ENCODE measurements at places on chromosomes 7 and 10. TPM values are rescaled to one million over a fixed set of nuclear protein-coding genes. Genes with fewer than 3 reads are reported as not detected.

The TUBAL3 gene
- not detected for total RNA-seq

The AOAH gene
- not detected for total RNA-seq

The NODAL gene
- total RNA-seq, result not detected

The METTL27 gene
- 4.9 TPM for total RNA-seq

- no peak overlapping the region for H3K27ac ChIP-seq
- H3K27me3 ChIP-seq, result no peaks in the 10 kb centered on the region
- H3K36me3 ChIP-seq, result no peaks in the 10 kb centered on the region
- no peak for DNase-seq
- no peaks in the 10 kb centered on the region for H3K4me1 ChIP-seq
Observed at GRCh38 chr7:118878336-118878735, 653.8 kb downstream of the ANKRD7 start.

DNA sequence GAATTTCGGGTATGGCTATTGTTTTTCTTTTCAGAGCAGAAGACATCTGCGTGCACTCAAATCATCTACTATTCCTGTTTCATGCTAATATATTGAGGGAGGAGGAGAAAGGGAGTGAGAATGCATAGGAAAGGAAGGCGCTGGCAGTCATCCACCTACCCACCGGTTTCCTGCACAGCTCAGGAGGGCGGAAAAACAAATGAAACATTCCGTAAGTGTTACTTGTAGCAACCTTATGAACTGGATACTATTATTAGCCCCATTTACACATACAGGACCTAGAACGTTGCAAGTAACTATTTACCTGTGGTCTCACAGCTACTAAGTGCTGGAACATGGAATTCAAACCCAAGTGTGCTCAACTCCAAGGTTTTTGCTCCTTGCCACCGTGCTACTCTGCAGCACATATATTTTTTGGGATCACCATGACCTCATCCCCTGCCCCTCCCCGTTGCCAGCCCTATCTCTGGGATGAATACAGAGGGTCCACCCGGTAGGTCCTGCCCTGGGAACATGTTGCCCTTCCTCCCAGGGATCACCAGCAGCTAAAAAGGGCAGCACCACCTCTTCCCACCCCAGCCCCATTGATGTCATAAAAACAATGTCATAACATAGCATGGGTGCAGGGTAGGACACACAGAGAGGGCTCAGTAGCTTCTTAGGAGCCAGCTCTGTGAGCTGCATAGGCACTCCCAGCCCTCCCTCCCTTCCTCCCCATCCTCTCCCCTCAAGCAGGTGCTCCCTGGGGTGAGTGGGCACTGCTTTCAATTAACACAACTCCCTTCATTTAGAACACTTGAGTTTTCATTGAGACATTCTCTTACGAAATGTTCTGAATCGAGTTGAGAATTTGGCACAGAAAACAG is 16.9 kb downstream of the GFRA1 start:
- no peak overlapping the region for H3K27ac ChIP-seq
- no peaks in the 10 kb centered on the region for H3K4me1 ChIP-seq
- no peaks in the 10 kb centered on the region for H3K27me3 ChIP-seq
- peak; percentile 88 for DNase-seq
- H3K36me3 ChIP-seq, result no peaks in the 10 kb centered on the region

- H3K36me3 ChIP-seq, result no peaks in the 10 kb centered on the region
- DNase-seq, result peak; percentile 9
- H3K27ac ChIP-seq, result no peak overlapping the region
- no peaks in the 10 kb centered on the region for H3K27me3 ChIP-seq
- no peak overlapping the region for H3K4me3 ChIP-seq
Observed at GRCh38 chr7:155788616-155789000, 23.7 kb downstream of the SHH start.

GRCh38 chr7:101739775-101740398 is 77.5 kb upstream of the CUX1 start:
- no peaks in the 10 kb centered on the region for H3K36me3 ChIP-seq
- DNase-seq, result no peak
- no peak overlapping the region for H3K27ac ChIP-seq
- peaks cover 3% of the 10 kb centered on the region for H3K27me3 ChIP-seq
- H3K4me1 ChIP-seq, result no peaks in the 10 kb centered on the region
- no peak overlapping the region for H3K4me3 ChIP-seq

DNA sequence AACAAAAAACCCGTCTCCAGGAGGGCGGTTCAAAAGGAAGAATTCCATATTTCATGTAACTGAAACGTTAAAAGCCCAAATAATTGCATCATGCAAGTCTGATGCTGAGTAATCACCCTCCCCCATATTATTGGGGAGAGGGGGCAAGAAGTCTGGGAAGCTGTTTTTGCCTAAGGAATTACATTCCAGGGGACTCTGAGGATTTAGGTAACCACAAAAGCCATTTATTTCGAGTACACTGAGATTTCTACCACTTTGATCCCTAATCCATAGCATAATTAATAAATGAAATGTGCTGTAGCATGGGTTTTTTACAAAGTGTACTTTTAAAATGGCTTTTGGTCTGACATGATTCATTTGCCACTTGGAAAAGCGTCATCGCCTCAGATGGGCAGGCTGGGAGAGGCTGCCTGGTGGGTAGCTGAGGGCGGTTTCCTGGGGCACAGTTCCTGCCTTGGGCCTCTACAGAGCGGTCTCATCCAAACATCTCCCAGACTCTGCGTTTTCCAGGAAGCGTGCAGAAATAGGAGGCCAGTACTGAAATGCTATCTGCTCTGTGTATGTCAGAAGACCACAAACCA is 106.5 kb downstream of the TCF7L2 start:
- H3K4me1 ChIP-seq, result peaks cover 34% of the 10 kb centered on the region
- peak; percentile 90 for DNase-seq
- H3K27me3 ChIP-seq, result no peaks in the 10 kb centered on the region
- H3K36me3 ChIP-seq, result no peaks in the 10 kb centered on the region
- no peak overlapping the region for H3K4me3 ChIP-seq

GRCh38 chr7:127901895-127902703 is 129.1 kb downstream of the LRRC4 start:
- no peaks in the 10 kb centered on the region for H3K27me3 ChIP-seq
- H3K4me3 ChIP-seq, result no peak overlapping the region
- no peaks in the 10 kb centered on the region for H3K4me1 ChIP-seq
- no peaks in the 10 kb centered on the region for H3K36me3 ChIP-seq
- H3K27ac ChIP-seq, result no peak overlapping the region
- no peak for DNase-seq

GRCh38 chr10:34180749-34181148 is 634.3 kb downstream of the PARD3 start:
- H3K36me3 ChIP-seq, result no peaks in the 10 kb centered on the region
- no peak overlapping the region for H3K4me3 ChIP-seq
- DNase-seq, result no peak
- peaks cover 5% of the 10 kb centered on the region for H3K4me1 ChIP-seq

- H3K27me3 ChIP-seq, result no peaks in the 10 kb centered on the region
- peak overlapping the region; percentile 84 for H3K27ac ChIP-seq
- no peaks in the 10 kb centered on the region for H3K36me3 ChIP-seq
- H3K4me1 ChIP-seq, result peaks cover 14% of the 10 kb centered on the region
Observed at GRCh38 chr10:119208553-119208940, 1.2 kb downstream of the GRK5 start.

- no peak overlapping the region for H3K27ac ChIP-seq
- no peak overlapping the region for H3K4me3 ChIP-seq
- H3K4me1 ChIP-seq, result no peaks in the 10 kb centered on the region
- no peak for DNase-seq
- H3K36me3 ChIP-seq, result no peaks in the 10 kb centered on the region
Observed at GRCh38 chr10:128217136-128217535, 90.9 kb upstream of the MKI67 start.

DNA sequence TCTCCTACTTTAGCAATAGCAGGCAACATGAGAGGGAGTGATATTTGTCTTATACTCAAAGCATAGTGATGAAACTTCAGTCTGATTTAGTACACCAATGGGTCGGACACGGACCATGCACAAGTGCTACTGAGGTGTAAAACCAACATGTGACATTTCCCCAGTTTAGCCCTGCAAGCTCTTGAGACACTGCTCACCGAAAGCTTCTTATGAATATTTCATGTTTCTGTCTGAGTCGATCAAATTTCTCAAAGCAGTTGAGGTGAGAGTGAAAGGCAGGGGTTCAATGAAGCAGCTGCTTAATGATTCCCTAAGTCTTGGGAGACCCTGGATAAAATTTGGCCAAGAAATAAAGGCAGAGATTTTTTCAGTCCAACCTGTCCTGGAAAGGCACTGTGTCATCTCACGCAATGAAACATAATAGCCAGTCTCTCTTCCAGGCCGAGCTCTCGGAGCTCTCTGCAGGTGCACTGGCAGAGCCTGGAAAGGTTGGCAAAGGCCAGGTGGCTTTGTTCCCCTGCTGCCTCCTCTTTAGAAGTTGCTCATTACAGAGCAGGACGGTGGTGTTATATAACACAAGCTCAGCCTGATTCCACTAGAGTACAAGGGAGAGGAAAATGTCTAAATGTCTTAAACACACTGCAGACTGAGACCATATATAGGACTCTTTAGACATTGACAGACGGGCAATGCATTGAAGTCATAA is 33.9 kb upstream of the XPNPEP1 start:
- H3K4me1 ChIP-seq, result peaks cover 6% of the 10 kb centered on the region
- H3K36me3 ChIP-seq, result no peaks in the 10 kb centered on the region
- H3K27me3 ChIP-seq, result no peaks in the 10 kb centered on the region
- H3K4me3 ChIP-seq, result no peak overlapping the region
- no peak for DNase-seq

GRCh38 chr10:46106410-46107255 is 60.6 kb upstream of the MSMB start:
- no peaks in the 10 kb centered on the region for H3K36me3 ChIP-seq
- peak; percentile 39 for DNase-seq
- H3K27me3 ChIP-seq, result peaks cover 8% of the 10 kb centered on the region
- H3K27ac ChIP-seq, result no peak overlapping the region
- H3K4me1 ChIP-seq, result no peaks in the 10 kb centered on the region
- H3K4me3 ChIP-seq, result peak overlapping the region; percentile 21

GRCh38 chr7:143485500-143485899 is 7.8 kb downstream of the TAS2R41 start:
- H3K4me1 ChIP-seq, result peaks cover 7% of the 10 kb centered on the region
- H3K4me3 ChIP-seq, result no peak overlapping the region
- no peaks in the 10 kb centered on the region for H3K36me3 ChIP-seq
- H3K27me3 ChIP-seq, result no peaks in the 10 kb centered on the region
- peak; percentile 70 for DNase-seq
- H3K27ac ChIP-seq, result no peak overlapping the region

GRCh38 chr7:18295781-18296423 is 199.6 kb upstream of the HDAC9 start:
- H3K36me3 ChIP-seq, result no peaks in the 10 kb centered on the region
- no peaks in the 10 kb centered on the region for H3K4me1 ChIP-seq
- no peaks in the 10 kb centered on the region for H3K27me3 ChIP-seq
- H3K27ac ChIP-seq, result no peak overlapping the region
- no peak for DNase-seq

GRCh38 chr10:125494651-125495239 is 188.2 kb downstream of the TEX36 start:
- H3K27ac ChIP-seq, result no peak overlapping the region
- H3K4me1 ChIP-seq, result no peaks in the 10 kb centered on the region

DNA sequence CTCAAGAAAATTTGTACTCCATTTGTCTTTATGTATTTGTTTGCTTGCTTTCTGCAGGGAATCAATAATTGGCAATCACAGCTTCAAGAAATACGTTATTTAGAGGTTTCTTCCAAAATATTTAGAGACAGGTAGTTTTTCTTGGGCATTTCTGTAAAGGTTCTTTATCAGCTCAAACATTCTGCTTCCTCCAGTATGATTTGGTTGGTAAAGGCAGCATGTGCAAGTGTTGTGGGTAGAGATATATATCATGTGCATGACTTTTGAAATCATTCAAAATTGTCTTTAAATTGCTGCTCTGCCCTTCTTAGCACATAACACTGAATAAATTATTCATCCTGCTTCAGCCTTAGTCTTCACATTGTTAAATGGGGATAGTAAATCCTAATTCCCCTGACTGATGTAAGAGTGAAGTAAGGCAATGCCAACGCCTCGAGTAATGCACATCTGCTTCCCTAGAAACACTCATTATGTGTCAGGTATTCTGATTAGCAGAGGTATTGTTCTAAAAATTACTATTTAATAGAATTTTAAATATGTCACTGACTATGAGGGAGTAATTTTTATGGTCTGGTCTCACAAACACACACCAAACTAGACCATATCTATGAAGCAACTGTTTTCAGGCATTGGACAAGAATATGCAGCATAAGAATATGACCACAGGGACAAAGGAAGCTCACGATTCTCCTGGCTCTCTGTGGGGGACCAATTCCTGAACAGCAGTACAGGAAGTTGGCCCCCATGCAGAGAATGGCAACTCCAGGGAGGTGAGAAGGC is 77.3 kb upstream of the AKR1E2 start:
- DNase-seq, result no peak
- no peak overlapping the region for H3K4me3 ChIP-seq
- H3K27me3 ChIP-seq, result no peaks in the 10 kb centered on the region
